ENCODE measurements at places on chromosomes 3 and 15.

DNA sequence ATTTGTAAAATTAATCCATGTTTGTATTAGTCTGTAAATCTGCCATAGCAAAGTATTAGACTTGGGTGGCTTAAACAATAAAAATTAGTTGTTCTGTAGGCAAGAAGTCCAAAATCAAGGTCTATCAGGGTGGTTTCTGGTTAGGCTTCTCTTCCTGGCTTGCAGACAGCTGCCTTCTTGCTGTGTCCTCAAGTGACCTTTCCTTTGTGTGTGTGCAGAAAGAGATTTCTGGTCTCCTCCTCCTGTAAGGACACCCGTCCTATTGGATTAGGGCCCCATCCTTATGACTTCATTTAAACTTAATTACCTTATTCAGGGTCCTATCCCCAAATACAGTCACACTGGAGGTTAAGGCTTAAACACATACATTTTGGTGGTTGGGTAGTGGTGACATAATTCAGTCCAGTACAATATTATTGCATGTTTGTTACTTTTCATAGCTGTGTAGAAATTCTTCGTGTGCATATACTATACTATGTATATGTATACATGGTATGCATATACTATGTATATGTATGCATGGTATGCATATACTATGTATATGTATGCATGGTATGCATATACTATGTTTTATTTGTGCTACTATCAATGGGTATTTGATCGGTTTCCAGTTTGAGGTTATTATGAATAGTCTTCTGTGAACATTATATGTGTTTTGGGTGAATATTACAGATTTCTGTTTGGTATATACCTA is 57.9 kb upstream of the RNU6-1 start:
- no peak for DNase-seq

DNA sequence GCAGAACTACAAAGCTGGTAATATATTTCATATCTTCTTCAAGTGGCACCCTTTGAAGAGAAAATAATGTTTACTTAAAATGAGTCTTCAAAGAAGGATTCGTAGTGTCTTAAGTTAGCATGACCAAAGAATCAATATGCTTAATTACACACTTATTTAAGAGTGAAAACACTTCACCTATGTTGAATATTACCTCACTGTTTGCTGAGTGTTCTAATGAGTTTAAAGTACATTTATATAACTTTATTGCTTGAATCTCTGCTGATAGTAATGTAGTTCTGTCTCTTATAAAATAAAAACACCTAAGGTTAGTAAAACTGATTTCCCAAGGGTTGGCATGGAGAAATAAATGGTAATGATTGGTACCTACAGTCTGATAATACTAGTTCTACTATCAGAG is 143.3 kb upstream of the SLC2A2 start:
- no peak for DNase-seq

- no peak for DNase-seq
These were observed 4.0 kb downstream of the SOX2 start for GRCh38 chr3:181715571-181716340.

- DNase-seq: no peak
These were observed 80.7 kb upstream of the ALDH1L1 start for GRCh38 chr3:126261037-126261436.

DNA sequence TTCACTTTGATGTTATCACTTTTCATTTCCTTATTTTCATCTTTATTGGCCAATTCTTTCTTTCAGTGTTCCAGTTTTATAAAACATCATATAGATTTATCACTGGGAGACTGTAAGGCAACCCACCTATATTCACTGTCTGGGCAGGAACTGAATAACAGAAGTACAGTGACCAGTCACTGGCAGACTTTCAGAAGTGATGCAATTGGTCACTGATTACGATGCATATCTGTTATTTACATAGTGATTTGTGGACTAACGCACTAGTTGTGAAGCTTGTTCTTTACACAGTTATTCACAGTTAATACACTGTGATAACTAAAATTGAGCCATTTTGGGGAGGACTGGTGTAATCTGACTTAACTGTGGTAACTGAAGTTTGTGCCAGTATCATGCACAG is 190.2 kb upstream of the DPH6 start:
- no peak for DNase-seq

DNA sequence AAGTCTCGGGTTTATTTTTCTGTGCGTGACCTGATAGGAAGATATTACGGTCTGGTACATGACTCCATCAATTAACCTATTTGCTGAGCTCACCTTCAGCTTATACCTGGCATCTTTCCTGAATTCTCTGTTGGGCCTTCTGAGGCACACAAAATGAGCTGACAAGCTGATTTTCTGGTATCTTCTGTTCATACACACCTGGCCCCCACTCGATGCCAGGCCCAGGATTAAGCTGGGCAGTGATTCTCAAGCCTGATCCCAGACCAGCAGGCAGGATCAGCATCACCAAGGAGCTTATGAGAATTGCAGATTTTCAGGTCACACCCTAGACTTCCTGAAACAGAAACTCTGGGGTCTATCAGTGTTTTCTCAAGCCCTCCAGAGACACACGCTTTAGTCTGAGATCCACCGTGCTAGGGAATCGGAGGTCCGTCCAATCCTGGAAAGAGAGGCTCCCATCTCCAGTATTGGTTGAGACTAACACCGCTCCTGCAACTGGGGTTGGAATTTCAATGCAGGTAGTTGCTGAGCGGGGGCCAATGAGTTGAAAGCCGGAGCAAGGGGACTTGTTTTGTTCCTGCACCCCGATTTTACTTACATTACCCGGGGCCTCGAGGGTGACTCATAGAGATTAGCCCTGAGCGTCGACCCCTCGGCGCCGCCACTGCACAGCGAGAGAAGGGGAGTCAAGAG is 636 bp upstream of the EIF1B start:
- DNase-seq: no peak

- DNase-seq: no peak
These were observed 60.1 kb downstream of the MBNL1 start for GRCh38 chr3:152328841-152329240.

- DNase-seq: no peak
These were observed 15.4 kb upstream of the MSL2 start for GRCh38 chr3:136211547-136211946.

- no peak for DNase-seq
These were observed 688.1 kb downstream of the ZNF385D start for GRCh38 chr3:21062831-21063294.

DNA sequence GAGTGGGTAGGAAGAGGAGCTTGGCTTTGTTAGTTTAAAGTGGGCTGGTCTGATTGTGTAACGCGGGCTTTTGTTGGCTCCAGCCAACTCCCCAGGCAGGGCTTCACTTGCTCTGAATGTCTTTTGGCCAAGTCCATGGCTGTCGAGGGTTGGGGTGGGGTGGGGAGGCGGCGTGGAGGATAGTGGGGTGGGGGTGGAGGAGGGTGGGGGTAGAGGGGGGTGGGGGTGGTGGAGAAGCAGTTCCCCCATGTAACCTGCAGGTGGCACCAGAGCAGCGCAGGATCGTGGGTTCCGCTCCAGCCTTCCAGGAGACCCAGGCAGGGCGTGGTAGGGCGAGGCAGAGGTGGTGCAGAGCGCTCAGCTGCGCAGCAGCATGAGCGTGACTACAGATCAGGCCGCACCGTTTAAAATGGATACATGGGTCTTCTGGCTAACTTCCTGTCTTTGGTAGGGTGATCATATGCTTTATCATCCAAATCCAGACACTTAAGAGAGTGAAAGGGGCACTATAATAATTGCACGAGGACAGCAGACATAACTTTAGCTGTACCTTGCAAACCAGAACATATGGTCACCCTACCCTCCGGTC is 28.3 kb downstream of the GOLGA6A start:
- peak; percentile 60 for DNase-seq

DNA sequence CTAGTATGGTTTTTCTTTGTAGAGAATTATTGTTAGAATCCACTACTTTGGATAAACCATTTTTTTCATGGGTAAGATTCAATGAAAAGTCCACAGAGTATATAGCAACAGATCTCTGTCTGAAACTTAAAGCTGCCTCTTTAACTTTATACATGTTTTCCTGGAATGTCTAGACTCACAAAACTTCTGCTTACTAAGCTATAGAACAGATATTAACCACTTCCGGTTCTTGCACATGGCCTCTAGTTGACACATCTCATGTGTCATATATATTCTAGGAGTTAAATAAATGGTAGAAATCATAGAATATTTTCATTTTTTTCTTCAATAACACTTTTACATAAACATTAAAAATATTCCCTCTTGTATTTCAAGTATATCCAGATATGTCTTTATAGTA is 1693.9 kb downstream of the SI start:
- DNase-seq: no peak

DNA sequence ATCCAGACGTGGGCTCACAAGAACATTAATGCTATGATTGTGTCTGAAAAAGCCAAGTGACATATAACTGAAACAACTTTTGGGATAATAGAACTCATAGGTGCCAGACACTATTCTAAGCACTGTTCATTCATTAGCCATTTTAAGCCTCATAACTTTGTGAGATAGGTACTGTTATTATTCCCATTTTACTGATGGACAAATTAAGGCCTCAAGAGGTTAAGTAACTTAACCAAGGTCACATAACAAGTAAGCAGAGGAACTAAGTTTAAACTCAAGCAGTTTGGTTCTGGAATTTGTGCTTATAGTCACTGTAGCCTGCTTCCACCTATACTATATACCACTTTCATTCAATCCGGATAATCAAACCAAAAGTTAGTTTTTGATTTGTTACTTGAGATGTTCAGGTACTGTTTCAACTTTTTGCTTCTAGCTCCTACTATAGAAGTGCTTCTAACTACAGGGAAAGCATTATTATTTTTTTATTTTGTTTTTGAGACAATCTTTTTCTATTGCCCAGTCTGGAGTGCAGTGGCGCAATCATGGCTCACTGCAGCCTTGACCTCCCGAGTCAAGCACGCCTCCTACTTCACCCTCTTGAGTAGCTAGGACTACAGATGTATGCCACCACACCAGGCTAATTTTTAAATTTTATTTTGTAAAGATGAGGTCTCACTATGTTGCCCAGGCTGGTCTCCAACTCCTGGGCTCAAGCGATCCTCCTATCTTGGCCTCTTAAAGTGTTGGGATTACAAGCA is 41.9 kb downstream of the TIPARP start:
- DNase-seq: no peak

DNA sequence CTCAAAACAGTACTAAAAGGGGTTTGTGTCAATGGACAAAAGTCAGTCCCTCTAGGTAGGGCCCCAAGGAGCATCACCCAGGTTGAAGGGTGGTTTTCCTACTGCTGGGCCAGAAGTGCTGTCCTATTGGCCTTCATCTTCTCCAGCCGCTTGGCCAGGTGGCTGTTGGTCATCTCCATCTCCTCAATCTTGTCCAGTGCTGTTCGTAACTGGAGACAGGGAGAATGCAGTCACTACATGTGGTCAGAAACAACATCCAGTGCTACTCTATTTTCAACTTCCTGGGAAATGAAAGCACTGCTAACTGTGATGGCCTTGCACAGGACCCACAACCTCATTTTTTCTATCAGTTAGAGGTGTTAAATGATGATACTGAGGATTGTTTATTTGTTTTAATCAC is 60.4 kb downstream of the MLH1 start:
- DNase-seq: no peak

GRCh38 chr15:40075298-40076044 is 33.2 kb downstream of the BMF start:
- no peak for DNase-seq

GRCh38 chr15:39479911-39480310 is 101.0 kb upstream of the THBS1 start:
- DNase-seq: no peak

Data from activated CD4-positive, alpha-beta T cell treated with anti-CD3 and anti-CD28 coated beads, Interleukin-2, amount 50 U/mL, for 24 hours (primary cell).